Smooth muscle cell of bladder (primary cell): ENCODE measurements at places on chromosomes 6 and 20. TPM values are rescaled to one million over a fixed set of nuclear protein-coding genes. Genes with fewer than 3 reads are reported as not detected.

The ROS1 gene
- total RNA-seq, result under 0.01 and 0.09 TPM in 2 replicates

The BEND3 gene
- total RNA-seq, result 0.71 and 1.7 TPM in 2 replicates

The OTOR gene
- total RNA-seq, result not detected in 2 replicates

The AGER gene
- total RNA-seq, result 0.14 and 0.37 TPM in 2 replicates

The ZC2HC1B gene
- not detected in 2 replicates for total RNA-seq

The MRPS18A gene
- 35.8 and 46.6 TPM in 2 replicates for total RNA-seq
